ENCODE measurements at places on chromosomes 4 and X.

GRCh38 chr4:2395038-2395437, 23.4 kb downstream of the ZFYVE28 start:
- no peak for DNase-seq

DNA sequence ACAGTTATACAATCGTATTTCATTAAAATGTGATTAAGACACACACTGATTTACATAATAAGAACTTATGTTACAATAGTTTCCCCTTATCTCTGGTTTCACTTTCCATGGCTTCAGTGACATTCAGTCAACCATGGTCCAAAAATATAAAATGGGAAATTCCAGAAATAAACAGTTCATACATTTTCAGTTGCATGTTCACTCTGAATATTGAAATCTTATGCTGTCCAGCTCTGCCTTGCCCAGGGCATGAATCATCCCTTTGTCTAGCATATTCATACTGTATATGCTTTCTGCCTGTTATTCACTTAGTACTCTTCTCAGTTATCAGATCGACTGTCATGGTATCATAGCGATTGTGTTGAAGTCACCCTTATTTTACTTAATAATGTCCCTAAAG, 173.8 kb upstream of the DCAF12L2 start:
- no peak for DNase-seq

- DNase-seq = no peak
Measured at GRCh38 chr4:94208918-94209317, 1.3 kb downstream of the SMARCAD1 start.

DNA sequence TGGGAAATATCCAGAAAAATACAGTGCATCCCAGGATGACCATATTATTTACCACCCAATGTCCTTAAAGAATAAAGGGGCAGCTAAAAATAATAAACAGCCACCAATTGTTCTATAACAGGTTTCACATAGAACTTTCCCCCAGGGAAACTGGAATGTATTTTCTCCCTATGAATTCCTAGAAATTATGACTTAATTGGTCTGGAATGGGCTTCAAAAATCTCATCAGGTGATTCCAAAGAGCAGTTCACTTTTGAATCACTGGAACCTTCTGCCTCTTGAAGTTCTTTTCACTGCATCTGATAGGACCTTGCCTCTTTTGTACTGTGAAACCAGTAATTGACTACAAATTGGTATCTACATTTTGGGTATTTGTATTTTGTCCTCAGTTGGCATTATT, 119.3 kb downstream of the ZNF330 start:
- no peak for DNase-seq

DNA sequence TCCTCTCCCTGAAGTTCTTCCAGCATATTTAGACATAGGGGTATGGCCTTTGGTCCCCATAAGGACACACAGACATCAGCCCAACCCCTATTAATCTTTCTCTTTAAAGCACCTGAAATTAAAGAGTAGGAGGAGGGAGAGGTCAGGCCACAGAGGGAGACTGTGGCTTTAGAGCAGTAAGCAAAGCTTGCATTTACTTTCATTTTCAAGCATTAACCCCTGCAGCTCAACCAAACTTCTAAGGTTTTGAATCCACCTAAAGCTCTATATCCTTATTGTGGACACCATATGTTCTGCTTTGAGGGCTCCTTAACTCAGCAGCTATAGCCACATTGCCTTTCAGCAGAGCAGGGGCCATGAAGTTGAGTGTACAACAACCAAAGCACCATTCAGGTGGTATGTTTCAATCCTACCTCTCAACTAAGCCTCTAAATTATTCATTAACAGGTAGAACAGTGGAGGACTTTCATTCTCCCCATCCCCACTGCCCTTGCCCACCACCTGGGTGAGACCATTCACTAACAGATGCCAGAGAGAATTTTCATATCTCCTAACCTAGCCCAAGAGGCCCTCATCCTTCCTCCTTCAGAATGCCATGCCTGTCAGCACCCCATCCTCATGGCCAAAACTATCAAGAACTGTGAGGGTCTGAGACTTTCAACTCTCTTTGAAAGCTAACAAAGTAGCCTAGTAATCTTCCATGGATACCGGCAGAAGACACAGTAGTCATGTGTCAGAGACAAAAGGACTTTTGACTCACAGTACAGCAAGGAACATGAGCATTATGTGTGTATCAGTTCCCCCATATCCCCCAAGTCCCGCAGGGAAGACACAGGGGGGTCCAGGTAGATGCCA, 20.8 kb downstream of the LIN54 start:
- no peak for DNase-seq

- DNase-seq = no peak
Measured at GRCh38 chr4:183424109-183424744, 20.2 kb upstream of the CDKN2AIP start.

- no peak for DNase-seq
Measured at GRCh38 chr4:20217951-20218350, 33.8 kb upstream of the SLIT2 start.

- DNase-seq = no peak
Measured at GRCh38 chr4:126888968-126889367, 743.8 kb upstream of the INTU start.

DNA sequence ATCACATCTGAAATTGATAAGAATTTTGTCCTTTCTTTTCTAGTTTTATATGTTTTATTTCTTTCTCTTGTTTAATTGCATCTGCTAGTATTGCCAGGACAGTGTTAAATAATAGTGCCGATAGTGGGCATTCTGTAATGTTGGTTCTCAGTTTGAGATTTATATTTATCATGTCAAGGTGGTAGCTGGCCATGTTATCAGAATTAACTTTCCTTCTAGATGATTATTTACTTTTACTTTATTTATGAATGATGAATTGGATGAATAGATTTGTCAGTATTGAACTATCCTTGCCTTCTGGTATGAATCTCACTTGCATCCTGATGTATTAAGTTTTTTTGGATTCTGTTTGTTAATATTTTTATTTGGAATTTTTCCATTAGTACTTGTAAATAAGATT, 42.7 kb downstream of the METAP1 start:
- DNase-seq = no peak

DNA sequence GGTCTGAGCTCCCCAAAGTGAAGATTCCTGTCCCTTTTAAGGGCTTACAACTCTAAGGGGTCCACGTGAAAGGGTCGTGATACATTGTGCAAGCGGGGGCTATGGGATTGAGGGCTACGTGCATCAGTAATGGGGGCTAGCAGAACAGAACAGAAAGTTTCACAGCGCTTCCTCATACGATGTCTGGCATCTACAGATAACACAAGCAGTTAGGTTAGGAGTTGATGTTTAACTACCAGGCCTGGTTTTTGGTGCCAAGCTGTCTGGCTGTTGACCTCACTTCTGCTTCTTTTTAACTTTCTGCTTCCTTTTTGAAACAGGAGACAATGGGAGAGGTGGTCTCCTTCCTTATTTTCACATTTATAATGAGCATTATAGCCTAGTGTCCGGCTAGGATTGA, 368.6 kb upstream of the CXorf51A start:
- DNase-seq = no peak

- no peak for DNase-seq
Measured at GRCh38 chr4:42359711-42360110, 37.6 kb upstream of the SHISA3 start.

DNA sequence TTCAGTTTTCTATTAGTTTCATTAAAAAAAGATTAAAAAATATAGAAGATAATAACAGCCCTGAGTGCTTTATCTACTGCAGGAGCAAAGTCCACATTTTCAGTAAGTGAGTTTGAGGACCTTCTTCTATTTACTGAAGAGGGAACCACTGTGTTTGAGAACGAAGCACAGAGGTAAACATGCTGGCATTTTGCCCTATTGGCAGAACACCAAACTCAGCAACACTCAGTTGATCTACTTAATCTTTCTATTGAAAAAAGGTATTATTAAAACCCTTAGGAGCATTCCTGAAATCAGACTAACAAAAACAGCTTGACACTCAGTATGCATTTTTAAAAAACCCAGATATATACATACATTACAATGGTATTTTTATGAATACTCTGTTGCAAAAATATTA, 1496.7 kb downstream of the TECRL start:
- DNase-seq = no peak

DNA sequence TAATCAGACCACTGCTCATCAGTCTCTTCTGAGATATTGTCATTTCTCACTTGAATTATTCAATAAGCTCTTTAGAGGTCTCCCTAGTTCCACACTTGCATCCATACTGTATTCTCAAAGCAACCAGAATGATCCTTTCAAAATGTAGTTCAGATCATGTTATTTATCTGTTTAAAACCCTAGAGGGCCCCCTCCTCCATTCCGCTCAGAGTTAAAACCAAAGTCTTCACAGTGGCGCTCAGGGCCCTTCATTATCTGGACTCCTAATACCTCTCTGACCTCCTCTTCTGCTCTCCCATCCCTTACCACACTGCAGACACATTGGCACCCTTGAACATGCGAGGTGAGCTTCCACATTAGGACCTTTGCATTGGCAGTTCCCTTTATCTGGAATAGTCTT, 32.7 kb upstream of the HPGDS start:
- no peak for DNase-seq

GRCh38 chr4:16669036-16669435, 229.4 kb downstream of the LDB2 start:
- no peak for DNase-seq

GRCh38 chrX:111444881-111445280, 32.9 kb upstream of the DCX start:
- no peak for DNase-seq

- no peak for DNase-seq
Measured at GRCh38 chr4:83947830-83948193, 411.9 kb downstream of the GPAT3 start.

- DNase-seq = no peak
Measured at GRCh38 chrX:132609362-132609848, 120.6 kb upstream of the MBNL3 start.

DNA sequence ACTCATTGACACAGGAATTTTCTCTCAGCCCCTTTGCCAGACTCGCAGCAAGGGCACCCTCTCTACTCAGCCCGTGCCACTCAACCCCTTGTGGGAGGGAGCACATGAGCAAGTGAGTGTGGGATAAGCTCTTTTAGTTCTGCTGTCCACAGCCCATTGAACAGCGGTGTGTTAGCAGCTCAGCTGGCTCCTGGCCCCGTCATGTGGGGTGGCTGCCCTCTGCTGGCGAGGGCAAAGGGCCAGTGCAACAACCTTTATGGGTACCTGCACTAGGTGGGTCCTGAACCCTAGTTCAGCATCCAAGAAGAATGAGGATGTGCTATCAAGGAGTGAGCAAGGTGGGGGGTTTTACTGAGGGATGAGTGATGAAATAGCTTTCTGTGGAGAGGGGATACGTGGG, 85.0 kb upstream of the ZNF81 start:
- no peak for DNase-seq

DNA sequence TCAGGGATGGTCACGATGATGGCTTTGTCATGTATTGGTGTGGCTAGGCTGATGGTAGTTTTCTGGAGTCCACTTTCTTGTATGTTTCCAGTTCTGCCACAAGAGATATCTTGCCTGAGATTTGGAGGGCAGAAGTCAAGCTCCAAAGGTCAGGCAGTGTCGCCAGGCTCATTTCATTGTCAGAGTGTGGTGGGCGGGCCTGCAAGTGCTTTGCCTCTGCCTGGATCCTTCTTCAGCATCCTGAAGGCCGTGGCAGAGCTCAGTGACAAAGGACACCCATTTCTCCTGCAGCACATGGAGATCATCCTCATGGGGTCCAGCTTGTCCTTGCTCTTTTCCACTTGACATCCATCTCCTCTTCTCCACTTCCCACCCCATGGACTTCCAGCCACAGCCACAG, 139.7 kb downstream of the SMIM20 start:
- DNase-seq = no peak

DNA sequence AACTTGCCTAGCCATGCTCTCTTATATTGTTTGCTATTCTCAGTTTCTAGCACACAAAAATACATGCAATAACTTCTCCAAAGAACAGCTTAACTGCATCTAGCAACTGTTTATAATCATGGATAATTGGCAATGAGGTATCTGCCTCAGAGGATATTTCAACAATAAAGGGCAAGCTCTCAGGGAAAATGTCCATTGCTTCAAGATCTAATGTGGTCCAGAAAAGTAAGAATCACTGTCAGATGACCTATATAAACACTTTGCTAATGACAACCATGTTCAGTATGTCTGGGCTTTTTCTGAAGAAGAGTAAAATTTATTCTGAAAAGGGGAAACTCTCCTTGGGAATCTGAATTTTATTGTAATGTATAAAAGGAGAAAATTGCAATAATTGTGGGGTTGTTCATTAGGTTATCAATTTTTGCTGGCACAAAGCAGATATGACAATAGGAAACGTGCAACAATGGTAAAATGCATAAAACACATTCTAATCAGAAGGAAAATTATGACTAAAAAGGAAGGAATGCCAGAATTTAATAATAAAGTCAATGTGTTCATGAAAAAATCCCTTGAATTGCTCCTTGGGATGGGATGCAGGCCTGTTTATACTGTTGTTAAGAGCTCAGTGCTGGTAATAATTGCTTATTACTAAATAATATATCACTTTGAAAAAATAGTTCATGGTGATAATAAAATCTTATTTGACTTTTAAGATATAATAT, 90.3 kb downstream of the ANTXR2 start:
- DNase-seq = no peak

DNA sequence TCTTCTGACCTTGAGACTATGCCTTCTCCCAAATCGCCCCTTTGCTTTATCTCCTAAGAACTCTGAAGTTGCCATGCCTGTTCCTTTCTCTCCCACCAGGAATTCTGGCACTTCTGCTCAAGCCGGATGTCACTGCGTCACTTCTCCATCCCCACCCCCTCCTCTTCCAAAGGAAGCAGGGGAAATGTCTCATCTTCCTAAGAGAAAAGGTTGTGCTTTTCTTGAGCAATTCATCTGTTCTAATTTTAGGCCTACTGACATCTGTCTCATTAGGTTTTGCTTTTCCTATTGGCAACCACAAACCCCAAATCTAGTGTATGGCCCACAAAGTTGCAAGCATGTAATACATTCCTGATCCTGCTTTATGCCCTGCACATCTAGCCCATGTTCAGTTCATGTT, 163.1 kb upstream of the PLAC1 start:
- DNase-seq = no peak

DNA sequence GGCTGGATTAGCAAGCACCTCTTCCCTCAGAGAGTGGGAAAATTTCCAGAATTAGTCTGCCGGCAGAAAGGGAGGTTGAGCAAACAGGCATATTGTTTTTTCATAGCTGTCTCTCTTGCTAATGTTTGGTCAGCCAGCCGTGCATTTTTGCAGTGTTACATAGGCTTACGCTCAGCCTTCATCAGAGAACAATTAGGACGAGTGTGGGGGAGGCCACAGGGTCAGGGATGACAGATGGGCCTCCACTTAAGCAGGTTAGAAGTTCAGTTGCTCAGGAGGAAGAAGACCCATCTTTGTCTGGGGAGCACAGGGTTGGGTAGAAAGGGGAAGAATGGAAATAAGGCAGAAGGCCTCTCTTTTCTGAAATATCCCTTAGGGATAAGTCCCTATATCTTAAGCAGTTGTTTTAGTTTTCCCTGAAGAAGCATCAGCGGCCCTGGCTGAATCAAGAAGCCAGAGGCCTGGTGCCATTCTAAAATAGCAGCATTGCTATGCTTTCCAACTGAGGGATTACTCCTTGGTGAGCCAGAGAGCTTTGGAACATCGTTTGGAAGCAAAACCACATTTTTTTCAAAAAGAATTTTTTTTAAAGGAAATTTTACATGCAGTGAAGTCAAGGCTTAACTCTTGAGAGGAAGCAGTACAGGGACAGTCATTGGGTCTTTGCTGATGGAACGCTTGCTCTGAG, 118.8 kb downstream of the SMIM20 start:
- DNase-seq = no peak
